ENCODE measurements at places on chromosomes 3 and 15. TPM values are rescaled to one million over a fixed set of nuclear protein-coding genes. Genes with fewer than 3 reads are reported as not detected.
A peak's percentile ranks its signal among the peaks of the same experiment; 100 is the strongest.

DNA sequence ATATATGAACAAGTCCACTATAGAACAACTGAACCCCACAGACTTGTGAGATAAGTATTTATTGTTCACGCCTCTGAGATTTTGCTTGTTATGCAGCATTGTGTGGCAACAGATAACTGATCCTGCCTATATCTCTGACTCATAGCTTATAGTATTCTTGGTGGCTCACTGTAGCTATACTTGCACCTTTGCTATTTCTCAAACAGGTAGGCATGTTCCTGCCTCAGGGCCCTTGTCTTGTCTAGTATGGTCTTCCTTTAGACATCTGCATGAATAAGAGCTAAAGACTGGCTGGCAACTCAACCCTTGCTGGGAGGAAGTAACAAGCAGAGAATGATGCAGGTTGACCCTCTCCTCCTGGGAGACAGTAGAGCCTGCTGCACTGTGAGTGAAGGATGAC, 256.1 kb downstream of the CHST2 start:
- no peak for DNase-seq
- no peaks in the 10 kb centered on the region for H3K36me3 ChIP-seq
- H3K27ac ChIP-seq = no peak overlapping the region
- no peak overlapping the region for H3K4me3 ChIP-seq

DNA sequence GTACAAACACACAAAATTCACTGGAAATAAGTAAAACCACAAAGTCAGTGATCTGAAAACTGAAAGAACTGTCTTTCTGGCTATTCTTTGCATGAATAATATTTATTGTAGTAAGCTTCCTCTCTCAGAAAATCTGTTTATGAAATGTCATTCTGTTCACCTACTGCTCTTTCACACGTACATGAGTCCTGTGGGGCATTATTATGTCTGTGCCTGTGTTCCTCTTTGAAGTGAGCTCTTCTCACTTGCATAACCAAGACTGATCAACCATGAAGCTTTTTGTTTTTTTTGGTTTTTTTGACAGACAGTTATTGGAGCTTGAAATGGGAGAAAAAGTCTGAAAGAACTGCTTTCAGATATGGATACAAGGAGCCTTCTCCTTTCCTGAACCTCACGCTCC, 195.8 kb downstream of the PLCH1 start:
- DNase-seq = no peak
- no peaks in the 10 kb centered on the region for H3K4me1 ChIP-seq
- H3K27ac ChIP-seq = no peak overlapping the region
- H3K36me3 ChIP-seq = no peaks in the 10 kb centered on the region
- no peak overlapping the region for H3K4me3 ChIP-seq

DNA sequence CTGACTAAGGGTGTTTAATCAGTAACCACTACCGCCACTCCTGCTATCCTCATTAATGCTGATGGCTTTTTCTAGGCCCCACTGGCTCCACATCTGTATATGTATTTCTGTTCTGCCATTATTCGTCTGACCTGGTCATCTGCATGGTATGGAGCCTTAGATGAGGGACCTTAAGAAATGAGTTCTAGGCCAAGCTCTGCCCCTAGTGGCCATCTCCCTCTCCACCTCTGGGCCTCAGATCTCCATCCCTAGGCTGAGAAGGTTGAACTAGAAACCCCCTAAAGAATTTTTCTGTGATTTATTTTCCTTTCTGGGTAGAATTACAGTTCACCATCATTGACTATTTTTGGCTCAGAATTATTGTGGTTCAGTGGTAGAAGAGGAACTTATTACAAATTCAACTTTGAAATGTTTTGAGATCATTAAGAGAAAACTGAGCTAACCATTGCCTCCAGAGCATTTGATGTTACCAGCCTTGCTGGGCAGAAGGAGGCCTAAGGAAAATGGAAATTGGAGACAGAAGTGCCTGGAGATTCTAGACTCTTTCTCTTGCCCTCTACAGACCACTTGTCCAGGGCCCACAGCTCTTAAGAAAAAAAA, 325.2 kb upstream of the NR2E3 start:
- H3K27ac ChIP-seq = no peak overlapping the region
- H3K4me1 ChIP-seq = no peaks in the 10 kb centered on the region
- no peak overlapping the region for H3K4me3 ChIP-seq

GRCh38 chr15:36428102-36428845, 151.2 kb upstream of the CDIN1 start:
- peak; percentile 76 for DNase-seq
- no peaks in the 10 kb centered on the region for H3K36me3 ChIP-seq
- peak overlapping the region; percentile 12 for H3K4me3 ChIP-seq
- peaks cover 47% of the 10 kb centered on the region for H3K4me1 ChIP-seq
- no peaks in the 10 kb centered on the region for H3K27me3 ChIP-seq
- H3K27ac ChIP-seq = peak overlapping the region; percentile 82

REC114 gene
- 0.20 TPM for total RNA-seq

DNA sequence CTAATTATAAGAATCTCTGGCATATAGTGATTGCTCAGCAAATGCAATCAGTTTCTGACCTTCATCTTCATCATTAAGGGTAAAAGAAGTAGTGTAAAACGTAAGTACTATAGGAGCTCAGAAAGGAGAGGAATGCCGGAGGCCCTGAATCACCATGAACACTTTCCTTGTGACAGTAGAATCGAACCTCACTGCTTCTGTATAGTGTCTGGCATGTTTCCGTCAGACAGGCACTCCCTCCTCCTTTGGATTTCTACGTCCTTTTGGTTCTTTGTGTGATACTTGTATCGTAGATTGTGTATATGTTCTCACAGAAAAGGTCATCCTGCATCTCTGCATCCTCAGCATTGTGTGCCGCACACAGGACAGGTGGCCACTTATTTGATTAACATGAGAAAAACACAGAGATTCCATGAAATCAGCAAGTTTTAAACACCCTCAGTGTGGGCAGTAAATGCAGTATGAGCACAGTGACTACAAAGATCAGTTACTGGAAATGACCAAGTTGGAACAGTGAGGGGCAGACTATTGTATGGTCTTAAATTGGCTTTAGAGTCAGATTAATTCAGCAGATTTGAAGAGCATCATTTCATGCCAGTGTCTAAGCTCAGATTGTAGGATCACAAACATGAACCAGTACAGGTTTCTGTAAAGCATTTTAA, 234.5 kb downstream of the UBE2E2 start:
- DNase-seq = no peak
- no peaks in the 10 kb centered on the region for H3K36me3 ChIP-seq
- H3K27ac ChIP-seq = no peak overlapping the region
- no peak overlapping the region for H3K4me3 ChIP-seq

CCDC13 gene
- 0.49 TPM for total RNA-seq

GRCh38 chr3:135218782-135219181, 423.7 kb downstream of the EPHB1 start:
- H3K36me3 ChIP-seq = no peaks in the 10 kb centered on the region
- H3K4me1 ChIP-seq = no peaks in the 10 kb centered on the region
- no peak overlapping the region for H3K27ac ChIP-seq
- H3K4me3 ChIP-seq = no peak overlapping the region
- H3K27me3 ChIP-seq = no peaks in the 10 kb centered on the region
- no peak for DNase-seq

DNA sequence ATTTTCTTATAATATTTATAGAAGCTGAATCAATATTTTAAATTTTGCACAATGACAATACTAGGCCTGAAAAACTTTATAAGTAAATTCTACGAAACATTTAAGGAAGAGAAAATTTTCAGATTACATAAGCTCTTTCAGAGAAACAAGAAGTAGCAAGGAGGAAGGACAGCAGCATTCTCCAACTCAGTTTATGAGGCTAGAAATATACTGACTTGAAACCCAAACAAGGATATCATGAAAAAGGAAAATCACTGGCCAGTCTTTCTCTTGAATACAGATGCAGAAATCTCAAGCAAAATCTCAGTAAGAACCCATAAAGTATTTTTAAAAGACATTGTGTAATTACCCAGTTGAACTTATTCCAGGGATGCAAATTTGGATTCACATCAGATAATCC, 121.3 kb downstream of the STAC start:
- H3K4me3 ChIP-seq = no peak overlapping the region
- DNase-seq = no peak
- no peaks in the 10 kb centered on the region for H3K36me3 ChIP-seq
- no peaks in the 10 kb centered on the region for H3K4me1 ChIP-seq
- H3K27ac ChIP-seq = no peak overlapping the region
- no peaks in the 10 kb centered on the region for H3K27me3 ChIP-seq

GPX1 gene
- total RNA-seq = 1.6 TPM

FANCD2OS gene
- not detected for total RNA-seq

CLDN16 gene
- total RNA-seq = not detected

GRCh38 chr3:187183210-187183862, 13.9 kb upstream of the RTP1 start:
- H3K4me3 ChIP-seq = no peak overlapping the region
- peaks cover 10% of the 10 kb centered on the region for H3K27me3 ChIP-seq
- H3K36me3 ChIP-seq = no peaks in the 10 kb centered on the region
- no peak for DNase-seq

- DNase-seq = no peak
- no peak overlapping the region for H3K4me3 ChIP-seq
- H3K27me3 ChIP-seq = no peaks in the 10 kb centered on the region
- no peaks in the 10 kb centered on the region for H3K36me3 ChIP-seq
- H3K27ac ChIP-seq = no peak overlapping the region
- peaks cover 6% of the 10 kb centered on the region for H3K4me1 ChIP-seq
Observed at GRCh38 chr3:172687501-172687900, 23.4 kb downstream of the NCEH1 start.

DNA sequence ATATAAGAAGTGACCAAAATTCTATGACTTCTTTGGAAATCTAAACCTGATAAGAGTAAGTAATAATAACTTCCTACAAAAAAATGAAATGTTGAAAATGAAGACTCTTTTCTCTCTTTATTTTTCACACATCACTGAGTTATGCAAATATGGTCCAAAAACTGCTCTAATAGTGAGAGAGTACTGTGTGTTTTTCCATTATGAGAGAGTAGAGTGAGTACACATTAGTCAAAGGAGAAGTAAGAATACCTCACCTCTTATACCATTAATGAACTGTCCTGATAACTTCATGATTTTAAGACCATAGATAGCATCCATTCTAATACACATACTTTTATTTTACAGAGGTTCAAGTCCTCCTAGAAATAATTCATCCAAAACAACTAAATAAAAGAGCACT, 1310.2 kb downstream of the SI start:
- H3K4me1 ChIP-seq = no peaks in the 10 kb centered on the region
- DNase-seq = no peak
- H3K36me3 ChIP-seq = no peaks in the 10 kb centered on the region
- H3K27ac ChIP-seq = no peak overlapping the region
- no peak overlapping the region for H3K4me3 ChIP-seq
- no peaks in the 10 kb centered on the region for H3K27me3 ChIP-seq

- H3K27ac ChIP-seq = no peak overlapping the region
- no peaks in the 10 kb centered on the region for H3K4me1 ChIP-seq
- no peaks in the 10 kb centered on the region for H3K36me3 ChIP-seq
- H3K4me3 ChIP-seq = no peak overlapping the region
Observed at GRCh38 chr3:123318374-123318773, 116.6 kb downstream of the SEC22A start.

- DNase-seq = no peak
Observed at GRCh38 chr3:120450600-120451271, at the start of gene FSTL1. Gene FSTL1, minus strand, starts transcription at chr3:120450992. Its CDS starts 246 bp downstream, at chr3:120450746.

- 0 out of 3 replicates have a peak, but pooled peaks cover 2% of the 10 kb centered on the region for H3K36me3 ChIP-seq
- no peak overlapping the region for H3K4me3 ChIP-seq
- no peak for DNase-seq
- no peaks in the 10 kb centered on the region for H3K27me3 ChIP-seq
- no peaks in the 10 kb centered on the region for H3K4me1 ChIP-seq
Observed at GRCh38 chr3:113773381-113773780, 26.5 kb downstream of the ATP6V1A start.

- DNase-seq = no peak
- H3K27me3 ChIP-seq = no peaks in the 10 kb centered on the region
- H3K36me3 ChIP-seq = no peaks in the 10 kb centered on the region
- no peak overlapping the region for H3K27ac ChIP-seq
- H3K4me3 ChIP-seq = no peak overlapping the region
Observed at GRCh38 chr3:151477591-151478334, 16.9 kb upstream of the IGSF10 start.

DNA sequence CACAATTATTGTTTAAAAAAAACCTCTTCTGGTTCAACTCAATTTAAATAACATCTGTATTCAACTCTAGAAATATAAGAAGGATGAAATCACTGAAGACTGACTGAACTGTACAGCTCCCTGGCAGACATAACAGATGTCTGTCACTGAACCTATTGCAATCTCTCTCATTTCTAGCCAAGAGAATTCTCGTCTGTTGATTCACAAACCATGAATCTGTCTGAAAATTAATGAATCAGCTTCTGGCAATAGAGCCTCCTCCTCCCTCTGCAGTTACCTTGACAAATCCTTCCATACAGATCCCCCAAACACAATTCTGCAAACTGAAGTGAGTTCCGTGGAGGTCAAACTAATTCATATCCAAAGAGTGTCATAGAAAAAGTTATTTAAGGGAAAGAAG, 561.4 kb downstream of the PYDC2 start:
- no peak overlapping the region for H3K4me3 ChIP-seq
- no peaks in the 10 kb centered on the region for H3K36me3 ChIP-seq
- DNase-seq = no peak
- H3K27ac ChIP-seq = no peak overlapping the region

FRG2C gene
- total RNA-seq = not detected

SENP5 gene
- 41.7 TPM for total RNA-seq

DNA sequence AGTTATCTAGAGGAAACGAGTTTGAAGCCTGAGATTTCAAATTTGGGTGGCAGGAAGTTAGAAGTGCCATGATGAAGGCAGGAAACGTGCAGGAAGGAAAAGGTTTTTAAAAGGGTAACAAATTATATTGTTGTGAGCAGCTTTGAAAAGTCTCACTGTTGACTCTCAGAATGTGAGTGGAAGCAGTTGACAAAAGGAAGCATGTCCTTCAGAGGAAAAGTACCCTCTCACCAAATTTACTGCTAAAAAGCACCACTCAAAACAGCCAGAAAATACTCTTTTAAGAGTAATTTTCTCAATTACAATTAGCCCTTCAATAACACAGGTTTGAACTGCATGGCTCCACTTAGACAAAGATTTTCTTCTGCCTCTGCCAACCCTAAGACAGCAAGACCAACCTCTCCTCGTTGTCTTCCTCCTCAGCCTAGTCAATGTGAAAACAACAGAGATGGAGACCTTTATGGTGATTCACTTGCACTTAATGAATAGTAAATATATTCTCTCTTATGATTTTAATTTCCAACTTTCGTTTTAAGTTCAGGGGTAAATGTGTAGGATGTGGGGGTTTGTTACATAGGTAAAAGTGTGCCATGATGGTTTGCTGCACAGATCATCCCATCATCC, 117.1 kb upstream of the LIPC start:
- DNase-seq = no peak
- no peak overlapping the region for H3K27ac ChIP-seq
- no peaks in the 10 kb centered on the region for H3K36me3 ChIP-seq
- H3K27me3 ChIP-seq = no peaks in the 10 kb centered on the region

GRCh38 chr15:69499521-69500211, 47.0 kb downstream of the RPLP1 start:
- no peak for DNase-seq
- H3K27ac ChIP-seq = no peak overlapping the region

TSEN2 gene
- 39.9 TPM for total RNA-seq

CLK3 gene
- 55.1 TPM for total RNA-seq

DNA sequence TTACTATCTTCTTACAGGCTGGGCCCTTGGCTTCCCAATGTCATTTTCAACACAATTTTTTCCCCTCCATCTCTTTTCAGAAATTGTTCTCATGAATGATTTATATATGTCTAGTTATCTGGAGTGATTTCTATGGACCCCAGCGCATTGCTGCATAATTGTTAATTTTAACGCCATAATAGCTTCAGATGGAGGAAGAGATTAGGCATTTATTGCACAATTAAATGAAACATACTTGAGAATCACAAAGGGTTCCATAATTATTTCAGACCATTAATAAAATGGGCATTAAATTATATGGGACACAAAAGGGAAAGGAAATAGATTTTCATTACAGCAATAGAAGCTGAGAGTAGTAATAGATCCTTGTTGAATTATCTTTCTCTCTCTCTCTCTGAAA, 70.3 kb upstream of the SOX14 start:
- no peaks in the 10 kb centered on the region for H3K27me3 ChIP-seq
- H3K4me3 ChIP-seq = no peak overlapping the region
- no peak for DNase-seq
